ENCODE measurements at places on chromosomes 6 and 20.

- DNase-seq = no peak
These were observed 85.8 kb downstream of the LYRM4 start for GRCh38 chr6:5174756-5175549.

DNA sequence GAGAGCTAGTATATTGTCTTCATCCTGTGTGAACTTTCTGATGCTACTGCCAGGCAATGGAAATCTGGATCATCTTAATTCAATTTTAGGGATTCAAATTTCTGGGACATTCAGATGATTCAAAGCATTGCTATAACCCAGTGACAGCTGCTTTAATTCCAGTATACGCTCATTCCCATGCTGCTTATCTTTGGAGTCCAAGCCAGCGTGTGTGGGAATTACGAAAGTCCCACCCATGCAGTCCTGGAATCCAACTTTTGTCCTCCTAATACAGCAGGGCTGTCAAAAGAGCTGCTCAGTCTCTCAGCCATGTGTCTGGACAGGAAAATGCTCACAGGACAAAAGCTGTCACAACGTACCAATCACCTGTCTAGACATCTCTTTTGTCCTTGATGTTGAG is 219.8 kb downstream of the LAMA2 start:
- no peak for DNase-seq

DNA sequence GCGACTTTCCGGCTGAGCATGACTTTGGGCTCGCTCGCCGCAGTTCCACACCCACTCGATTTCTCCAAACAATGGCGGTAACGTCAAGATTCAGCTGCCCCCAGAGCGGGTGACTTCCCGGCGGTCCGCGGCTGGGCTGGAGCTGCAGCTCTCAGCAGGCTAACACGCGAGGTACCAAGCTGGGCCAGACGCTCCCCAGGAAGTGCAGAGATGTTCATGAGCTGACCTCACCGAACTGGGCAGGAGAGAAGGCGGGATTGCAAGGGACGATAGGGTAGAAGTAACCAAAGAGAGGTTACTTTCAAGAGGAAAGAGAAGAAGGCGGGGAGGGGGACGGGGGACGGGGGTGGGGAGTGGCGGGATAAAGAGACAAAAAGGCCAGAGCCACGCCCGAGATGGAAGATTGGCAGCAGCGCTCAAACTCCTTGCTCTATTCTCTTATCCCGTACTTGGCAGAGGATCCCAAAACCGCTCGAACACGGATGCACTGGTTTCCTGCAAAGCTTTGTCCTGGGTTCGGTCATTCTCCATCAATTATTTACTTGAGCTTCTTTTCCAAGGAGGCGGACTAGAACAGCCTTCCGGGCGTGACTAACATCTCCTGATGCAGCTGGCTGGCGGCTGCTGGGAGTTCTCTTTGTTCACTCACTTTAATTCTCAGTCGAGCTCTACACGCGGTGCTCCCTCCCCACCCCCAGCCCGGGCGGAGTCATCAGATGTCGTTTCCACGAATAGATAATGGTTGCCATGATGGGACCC is at the start of gene MTCL3:
Gene MTCL3 (minus strand): TSS at position 626 of the 759 bp plus-strand sequence.
- peak; percentile 25 for DNase-seq

DNA sequence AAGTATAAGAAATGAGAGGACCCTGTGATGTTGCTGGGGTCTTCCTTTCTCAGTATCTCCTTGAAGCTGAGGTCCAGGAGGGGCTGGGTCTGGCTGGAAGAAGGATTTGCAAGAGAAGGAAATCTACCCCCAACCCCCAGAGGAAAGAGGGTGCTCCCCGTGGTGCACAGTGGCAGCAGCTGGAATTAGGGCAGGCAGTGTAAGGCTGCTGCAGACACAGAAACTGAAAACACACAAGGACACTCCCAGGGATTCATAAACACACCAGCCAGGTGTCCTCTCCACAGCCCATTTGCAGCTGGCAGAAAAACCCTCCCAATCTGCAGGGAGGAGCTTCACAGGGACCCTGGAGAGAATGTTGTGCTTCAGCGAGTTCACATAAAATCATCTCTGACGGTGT is 297.2 kb downstream of the CDH26 start:
- DNase-seq = no peak

GRCh38 chr6:42025066-42025844 is 25.1 kb upstream of the TAF8 start:
- DNase-seq = no peak

- DNase-seq = no peak
These were observed 1.5 kb downstream of the SERPINB1 start for GRCh38 chr6:2839982-2840748.

DNA sequence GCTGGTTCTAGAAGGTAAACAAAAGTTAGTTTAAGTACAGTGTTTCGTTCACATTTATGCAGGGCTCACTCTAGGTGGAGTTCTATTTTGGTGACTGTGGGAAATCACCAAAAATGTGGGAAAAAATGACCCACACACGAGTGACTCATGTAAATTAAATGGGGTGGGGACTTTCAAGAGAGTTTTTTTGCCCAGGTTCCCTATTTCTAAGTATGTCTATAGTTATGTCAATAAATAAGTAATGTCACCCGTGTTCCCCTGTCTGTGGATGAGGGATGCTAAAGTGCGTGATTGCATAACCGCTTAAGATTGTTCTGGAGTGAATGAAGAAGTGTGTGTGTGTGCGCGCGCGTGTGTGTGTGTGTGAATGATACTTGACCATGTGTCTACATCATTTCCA is 69.1 kb downstream of the MYB start:
- no peak for DNase-seq

- no peak for DNase-seq
These were observed 5.7 kb upstream of the FKBP5 start for GRCh38 chr6:35694462-35694861.

DNA sequence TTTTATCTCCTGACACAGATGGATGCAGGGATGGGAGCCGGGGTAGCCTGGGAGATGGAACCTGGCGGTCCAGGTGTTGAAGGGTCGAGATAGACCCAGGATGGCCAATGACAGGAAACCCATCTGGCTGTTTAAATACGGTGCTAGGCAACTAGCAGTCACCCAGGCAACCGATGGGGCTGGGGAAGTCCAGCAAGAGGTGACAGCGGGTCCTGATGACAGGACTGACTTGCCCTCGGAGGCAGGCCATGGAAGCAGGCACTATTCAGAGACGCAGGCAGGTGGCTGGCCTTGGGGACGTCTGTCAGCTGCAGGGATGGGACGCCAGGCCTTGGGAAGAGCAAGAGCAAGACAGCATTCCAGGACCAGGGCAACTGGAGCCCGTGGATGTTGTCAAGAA is 135.4 kb upstream of the RALGAPA2 start:
- no peak for DNase-seq

DNA sequence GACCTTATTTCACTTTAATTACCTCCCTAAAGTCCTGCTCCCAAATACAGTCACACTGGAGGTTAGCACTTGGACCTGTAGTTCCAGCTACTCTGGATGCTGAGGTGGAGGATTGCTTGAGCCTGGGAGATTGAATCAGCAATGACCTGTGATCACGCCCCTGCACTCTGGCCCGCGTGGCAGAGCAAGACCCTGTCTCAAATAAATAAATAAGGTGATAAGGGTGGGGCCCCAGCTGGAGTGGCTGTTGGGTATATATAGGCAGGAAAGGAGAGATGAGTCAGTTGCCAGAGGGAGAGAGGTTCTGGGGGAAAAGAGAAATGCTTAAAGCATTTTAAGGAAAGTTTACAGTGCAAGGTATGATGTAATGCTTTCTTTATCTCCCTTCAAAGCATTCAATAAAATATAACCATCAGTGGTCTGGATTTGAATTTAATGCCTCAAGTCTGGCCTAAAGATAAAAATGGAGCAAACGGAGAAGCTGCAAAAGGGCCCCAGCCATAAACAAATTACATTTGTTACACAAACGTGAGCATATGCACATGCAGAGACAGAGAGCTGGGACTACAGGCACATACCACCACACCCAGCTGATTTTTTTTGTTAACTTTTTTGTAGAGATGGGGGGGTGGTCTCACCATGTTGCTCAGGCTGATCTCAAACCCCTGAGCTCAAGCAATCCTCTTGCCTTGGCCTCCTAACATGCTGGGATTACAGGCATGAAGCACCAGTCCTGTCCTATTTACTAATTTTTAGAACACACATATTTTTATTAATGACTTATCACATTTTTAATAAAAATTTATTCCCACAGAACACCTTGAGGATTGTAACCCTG is 6.1 kb upstream of the PM20D2 start:
- DNase-seq = peak; percentile 43

- no peak for DNase-seq
These were observed 37.9 kb downstream of the CDH26 start for GRCh38 chr20:59996108-59996507.

GRCh38 chr6:154446984-154447383 is 63.5 kb downstream of the CNKSR3 start:
- no peak for DNase-seq

- no peak for DNase-seq
These were observed 22.1 kb upstream of the SLC22A7 start for GRCh38 chr6:43275801-43276576.

DNA sequence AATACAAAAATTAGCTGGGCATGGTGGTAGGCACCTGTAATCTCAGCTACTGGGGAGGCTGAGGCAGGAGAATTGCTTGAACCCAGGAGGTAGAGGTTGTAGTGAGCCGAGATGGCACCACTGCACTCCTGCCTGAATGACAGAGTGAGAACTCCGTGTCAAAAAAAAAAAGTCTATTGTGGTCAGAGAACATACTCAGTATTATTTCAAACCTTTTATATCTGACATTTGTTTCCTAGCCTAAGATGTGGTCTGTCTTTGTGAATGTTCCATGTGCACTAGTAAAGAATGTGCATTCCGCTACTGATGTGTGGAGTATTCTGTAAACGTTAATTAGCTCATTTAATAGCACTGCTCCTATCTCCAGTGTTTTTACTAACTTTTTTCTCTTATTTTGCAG is 11.7 kb downstream of the RAB22A start:
- no peak for DNase-seq

GRCh38 chr6:129501740-129502660 is 208.0 kb downstream of the ARHGAP18 start:
- DNase-seq = no peak

- peak; percentile 23 for DNase-seq
These were observed 12.8 kb downstream of the RGS17 start for GRCh38 chr6:153117986-153118879.

- DNase-seq = no peak
These were observed 81.2 kb downstream of the PXDC1 start for GRCh38 chr6:3670356-3670755.

DNA sequence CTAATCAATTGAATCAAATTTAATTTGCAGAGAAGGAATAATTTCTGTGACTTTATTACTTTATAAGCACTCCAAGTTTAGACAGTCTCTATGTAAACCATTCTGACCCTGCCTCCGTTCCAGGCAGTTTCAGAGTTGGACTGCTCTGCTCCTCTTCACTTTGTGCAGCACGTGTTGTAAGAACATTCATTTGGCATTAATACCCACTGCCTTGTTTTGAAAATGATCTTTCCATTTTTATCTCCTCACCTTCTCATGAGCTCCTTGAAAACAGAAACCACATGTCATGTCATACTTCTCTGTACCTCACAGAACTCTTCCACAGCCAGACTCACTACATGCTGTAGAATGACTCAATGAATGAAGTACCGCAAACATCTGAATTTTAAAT is 25.5 kb downstream of the SLC22A1 start:
- DNase-seq = no peak

GRCh38 chr20:29687438-29687837 is 1570.0 kb upstream of the DEFB115 start:
- no peak for DNase-seq

GRCh38 chr6:100283285-100283684 is 181.4 kb downstream of the SIM1 start:
- DNase-seq = peak; percentile 53

- DNase-seq = no peak
These were observed 1.0 kb upstream of the AGPAT4 start for GRCh38 chr6:161274898-161275297.

GRCh38 chr20:24042646-24043045 is 54.1 kb upstream of the GGTLC1 start:
- DNase-seq = no peak

GRCh38 chr20:54711071-54711470 is 235.7 kb downstream of the DOK5 start:
- DNase-seq = no peak

- DNase-seq = no peak
These were observed 151.7 kb upstream of the DST start for GRCh38 chr6:56794421-56794820.

- no peak for DNase-seq
These were observed 180.8 kb downstream of the UST start for GRCh38 chr6:148927586-148927985.

DNA sequence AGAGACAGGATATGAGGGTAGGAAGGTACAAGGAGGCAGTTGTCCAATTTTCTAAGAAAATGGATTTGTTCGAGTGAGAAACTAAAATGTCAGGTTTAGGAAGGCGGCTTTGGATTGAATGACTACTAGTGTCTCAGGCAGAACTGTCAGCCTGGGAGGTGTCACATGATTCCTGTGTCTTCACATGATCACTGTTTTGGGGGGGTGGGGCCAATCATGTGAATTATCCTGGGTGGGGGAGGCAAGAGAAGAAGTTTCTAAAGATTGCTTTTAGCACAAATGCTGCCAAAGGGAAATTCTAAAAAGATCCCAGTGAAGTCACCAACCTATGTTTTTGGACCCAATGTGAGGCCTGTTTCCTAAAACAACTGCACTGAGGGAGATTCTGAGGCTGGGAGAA is 2.3 kb downstream of the SIRPA start:
- peak; percentile 25 for DNase-seq

DNA sequence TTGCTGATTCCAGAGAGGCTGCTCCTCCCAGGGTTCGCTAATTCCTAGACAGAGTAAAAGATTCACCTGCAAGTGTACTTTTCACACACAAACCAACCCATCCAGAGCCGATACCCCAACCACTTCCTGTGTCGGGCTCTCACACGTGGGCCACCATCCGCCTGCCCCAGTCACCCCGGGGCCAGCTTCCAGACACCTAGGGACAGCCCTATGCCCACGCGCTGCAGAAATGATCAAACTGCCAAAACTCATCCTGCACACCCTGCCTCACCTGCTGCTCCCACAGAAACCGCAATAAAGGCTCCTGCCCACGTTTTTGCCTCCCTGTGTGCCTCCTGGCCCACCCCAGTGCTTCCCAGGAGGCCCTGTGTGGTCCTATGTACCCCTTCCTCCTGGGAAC is 59.5 kb downstream of the PSMG4 start:
- DNase-seq = no peak

- DNase-seq = no peak
These were observed 238.2 kb downstream of the ERMARD start for GRCh38 chr6:169989594-169989993.
